Natural killer cell treated with Interleukin-12 subunit alpha and Interleukin-12 subunit beta and Interleukin-15 and Interleukin-18, amount 100 ng/mL, for 72 hours (primary cell): ENCODE measurements at places on chromosomes 13 and 19. TPM values are rescaled to one million over a fixed set of nuclear protein-coding genes. Genes with fewer than 3 reads are reported as not detected.

KCNN4 gene
- 107 TPM for total RNA-seq

NBEA gene
- total RNA-seq = 0.12 TPM

FFAR2 gene
- total RNA-seq = not detected

SACS gene
- 65.5 TPM for total RNA-seq

IFNL1 gene
- total RNA-seq = 0.36 TPM

LIM2 gene
- total RNA-seq = 2.1 TPM

DNA sequence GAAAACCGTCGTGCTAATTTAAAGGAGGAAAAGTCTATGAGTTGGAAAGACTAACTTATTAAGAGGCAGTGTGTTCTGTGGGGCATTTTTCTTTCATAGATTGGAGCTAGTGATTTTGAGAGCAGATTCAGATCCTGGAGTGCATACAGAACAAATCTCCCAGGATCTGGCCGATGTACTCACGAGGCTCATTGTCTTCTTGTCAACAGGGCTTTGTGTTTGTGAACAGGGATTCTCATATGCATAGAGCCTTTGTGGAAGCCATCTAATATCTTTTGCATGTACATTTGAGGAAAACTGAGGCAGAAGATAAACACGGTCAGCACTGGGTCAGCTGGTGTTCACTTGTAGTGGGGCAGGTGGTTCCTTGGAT, 482.9 kb upstream of the TSHZ3 start:
- no peak for DNase-seq

DNA sequence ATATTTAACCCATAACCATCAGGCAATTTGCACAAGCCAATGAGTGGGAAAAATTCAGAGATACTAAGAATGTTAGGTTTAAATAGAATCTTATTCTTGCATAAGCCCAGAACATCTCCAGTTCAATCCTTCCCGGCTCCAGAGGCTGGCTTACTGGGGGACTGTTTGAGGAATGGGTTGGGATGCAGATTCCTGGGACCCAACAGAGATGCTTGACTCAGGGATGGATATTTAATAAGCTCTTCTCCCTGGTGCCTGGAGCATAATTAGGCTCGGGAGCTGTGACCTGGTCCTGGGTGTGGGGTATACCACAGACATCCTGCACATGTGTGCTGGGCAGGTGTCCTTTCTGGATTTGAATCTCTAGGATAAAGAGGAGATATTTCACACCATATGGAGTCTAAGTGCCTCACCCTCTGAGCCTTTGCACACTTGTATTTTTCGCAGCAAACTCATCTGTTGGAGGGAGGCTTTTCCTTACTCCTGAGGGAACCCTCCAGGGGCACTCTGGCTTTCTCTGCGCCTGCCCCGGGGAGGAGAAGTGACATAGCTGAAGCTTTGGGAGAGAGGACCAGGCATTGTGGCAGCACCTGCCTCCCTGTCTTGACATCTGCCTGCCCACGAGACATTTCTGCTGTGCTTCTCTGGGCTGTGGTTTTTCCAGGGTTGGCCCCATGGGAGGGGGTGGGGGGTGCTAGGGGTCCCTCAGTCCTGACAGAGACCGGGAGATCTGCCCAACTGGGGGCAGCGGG, 36.1 kb upstream of the ANKRD10 start:
- no peak for DNase-seq

DNA sequence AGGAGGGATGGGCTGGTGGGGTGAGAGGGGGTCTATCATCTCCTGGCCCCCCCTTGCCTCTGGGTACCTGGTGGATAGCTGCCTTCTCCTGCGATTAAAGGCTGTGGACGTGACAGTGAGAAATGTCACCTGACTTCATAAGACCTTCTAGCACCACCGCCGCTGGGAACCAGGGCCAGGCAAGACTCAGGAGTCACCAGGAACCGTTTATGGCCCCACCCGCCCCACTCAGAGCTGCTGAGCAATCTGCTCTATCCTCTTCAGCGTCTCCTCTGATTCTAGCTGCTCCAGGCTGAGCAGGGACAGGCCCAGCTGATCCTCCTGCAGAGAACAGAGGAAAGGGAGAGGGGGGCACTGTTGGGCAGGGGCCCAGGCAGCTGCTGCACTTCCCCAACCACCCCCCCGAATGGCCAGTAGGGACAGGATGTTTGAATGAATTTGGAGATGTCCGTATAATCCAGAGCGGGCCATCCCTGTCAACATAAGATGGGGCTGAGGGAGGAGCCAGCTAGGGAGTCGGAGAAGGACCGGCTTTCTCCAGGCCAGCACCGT, 10.9 kb downstream of the KLC3 start:
- no peak for DNase-seq

- DNase-seq = no peak
These were observed 14.9 kb upstream of the IL4I1 start for GRCh38 chr19:49911381-49912145.

DNA sequence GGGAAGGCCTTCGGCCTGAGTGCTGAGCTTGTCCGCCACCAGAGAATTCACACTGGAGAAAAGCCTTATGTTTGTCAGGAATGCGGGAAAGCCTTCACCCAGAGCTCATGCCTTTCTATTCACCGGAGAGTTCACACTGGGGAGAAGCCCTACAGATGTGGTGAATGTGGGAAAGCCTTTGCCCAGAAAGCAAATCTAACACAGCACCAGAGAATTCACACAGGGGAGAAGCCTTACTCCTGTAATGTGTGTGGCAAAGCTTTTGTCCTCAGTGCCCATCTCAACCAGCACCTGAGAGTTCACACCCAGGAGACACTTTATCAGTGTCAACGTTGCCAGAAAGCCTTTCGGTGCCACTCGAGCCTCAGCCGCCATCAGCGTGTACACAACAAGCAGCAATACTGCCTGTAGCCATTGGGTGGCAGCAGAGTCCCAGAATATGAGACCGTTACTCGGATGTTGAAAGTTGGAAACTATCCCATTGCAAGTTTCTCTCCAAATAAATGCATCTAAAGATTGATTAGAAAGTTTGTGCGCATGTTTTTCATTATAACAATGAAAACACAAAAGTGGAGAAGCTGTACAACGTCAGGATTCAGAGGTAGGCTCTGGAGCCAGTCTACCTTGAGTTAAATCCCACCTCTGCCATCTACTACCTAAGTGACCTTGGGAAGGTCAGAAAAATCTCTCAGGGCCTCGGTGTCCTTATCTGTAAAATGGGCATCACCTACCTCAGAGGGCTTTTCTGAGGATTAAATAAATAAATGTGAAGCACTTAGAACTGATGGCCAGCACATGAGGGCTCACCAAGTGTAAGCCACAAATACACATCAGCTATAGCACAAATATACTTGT, 21.1 kb downstream of the ZNF473 start:
- no peak for DNase-seq

DNA sequence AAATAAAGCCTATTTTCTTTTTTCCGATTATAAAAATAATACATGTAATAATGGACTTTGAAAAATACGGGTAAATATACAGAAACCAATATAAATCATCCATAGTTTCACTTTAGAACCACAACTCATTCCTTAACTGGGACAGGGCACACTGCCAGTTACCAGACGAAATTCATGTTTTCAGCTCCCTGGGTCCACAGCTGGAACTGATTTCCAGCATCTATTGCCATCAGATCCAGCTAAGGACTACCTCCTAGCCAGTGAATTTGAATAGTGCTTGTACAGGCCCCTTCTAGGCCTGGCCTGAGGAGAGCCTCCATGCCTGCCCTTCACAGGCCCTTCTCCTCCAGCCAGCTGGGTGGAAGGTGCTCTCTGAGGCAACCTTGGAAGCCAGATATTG, 30.0 kb upstream of the ATP12A start:
- no peak for DNase-seq

- DNase-seq = no peak
These were observed 101.9 kb downstream of the LIG4 start for GRCh38 chr13:108113407-108113806.

DNA sequence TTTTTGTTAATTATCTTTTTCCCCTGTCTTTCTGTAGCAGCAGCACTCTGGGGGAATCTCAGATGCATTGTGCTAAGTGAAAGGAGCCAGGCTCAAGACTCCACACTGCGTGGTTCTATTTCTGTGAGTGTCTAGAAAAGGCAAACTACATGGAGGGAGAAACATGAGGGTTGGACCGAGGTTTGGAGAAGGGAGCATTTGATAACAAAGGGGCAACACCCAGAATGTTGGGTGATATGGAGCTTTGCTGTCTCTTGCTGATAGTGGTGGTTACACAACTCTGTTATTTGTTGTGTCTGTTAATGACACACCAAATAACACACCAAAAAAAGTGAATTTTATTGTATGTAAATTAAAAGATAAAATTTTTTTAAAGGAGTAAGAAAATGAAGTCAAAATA, 107.8 kb downstream of the COL4A2 start:
- no peak for DNase-seq
